NCI-H1694 treated with DMSO at 0.1 percent for 48 hours (cell line): ENCODE measurements at places on chromosomes 1 and 21.

DNA sequence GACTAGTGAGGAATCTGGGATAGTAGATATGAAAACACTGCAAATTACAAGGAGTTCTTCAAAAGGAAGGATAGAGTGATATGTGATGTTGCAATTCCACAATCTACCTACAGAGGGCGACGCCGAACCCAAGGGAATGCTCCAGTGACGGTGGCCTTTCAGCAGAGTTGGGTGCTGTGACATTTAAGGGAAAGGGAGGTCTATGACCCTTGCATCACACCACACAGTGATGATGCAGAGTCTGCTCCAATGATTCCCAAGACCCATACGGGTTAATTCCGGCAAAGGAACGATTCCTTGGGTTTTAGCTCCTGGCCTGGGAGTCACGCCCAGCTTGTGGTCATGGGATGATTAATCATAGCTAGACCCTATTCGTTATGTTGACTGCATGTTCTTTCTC, 123.0 kb upstream of the IGSF21 start:
- peak; percentile 29 for DNase-seq

DNA sequence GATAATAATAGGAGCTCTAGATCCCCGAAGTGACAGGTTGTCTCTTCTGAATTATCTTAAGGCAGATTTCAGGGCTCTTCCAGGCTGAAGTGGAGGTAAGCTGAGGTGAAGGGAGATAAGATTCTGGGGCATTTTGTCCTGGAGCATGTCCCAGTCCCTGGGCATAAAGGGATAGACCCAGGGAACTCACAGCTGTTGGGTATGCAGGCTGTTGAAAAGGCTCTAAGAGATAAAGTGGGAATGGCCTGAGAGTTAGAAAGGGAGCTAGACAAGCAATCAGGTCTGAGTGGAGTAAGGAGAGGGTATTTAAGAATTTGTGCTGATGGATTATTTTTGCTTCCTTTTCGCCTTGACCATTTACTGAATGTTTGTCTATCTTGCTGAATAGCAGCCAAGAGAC, 123.7 kb downstream of the NOS1AP start:
- DNase-seq: no peak

DNA sequence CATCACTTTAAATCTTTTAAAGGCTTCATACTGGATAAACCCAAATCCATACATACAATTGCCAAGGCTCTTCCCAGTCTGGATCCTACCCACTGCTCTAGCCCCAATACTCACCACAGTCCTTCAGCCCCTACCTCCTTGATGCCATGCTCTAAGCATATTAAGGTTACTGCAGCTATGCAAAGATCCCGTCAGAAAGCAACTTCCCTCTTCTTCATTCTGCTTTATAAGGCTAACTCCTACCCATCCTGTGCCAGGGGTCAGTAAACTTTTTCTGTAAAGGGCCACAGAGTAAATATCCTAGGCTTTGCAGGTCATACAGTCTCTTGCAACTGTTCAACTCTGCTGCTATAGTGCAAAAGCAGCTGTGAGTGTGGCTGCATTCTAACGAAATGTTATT, 34.3 kb upstream of the MTF1 start:
- DNase-seq: no peak

DNA sequence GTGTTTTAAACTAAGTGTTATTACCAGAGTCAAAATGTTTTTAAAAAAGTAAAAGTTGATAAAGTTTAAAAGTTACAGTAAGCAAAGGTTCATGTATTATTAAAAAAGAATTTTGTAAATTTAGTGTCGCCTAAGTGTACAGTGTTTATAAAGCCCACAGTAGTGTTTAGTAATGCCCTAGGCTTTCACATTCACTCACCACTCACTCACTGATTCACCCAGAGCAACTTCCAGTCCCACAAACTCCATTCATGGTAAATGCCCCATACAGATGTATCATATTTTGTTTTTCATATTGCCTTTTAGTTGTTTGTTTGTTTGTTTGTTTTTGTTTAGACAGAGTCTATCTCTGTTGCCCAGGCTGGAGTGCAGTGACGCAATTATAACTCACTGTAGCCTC, 353.8 kb upstream of the PTBP2 start:
- DNase-seq: no peak

DNA sequence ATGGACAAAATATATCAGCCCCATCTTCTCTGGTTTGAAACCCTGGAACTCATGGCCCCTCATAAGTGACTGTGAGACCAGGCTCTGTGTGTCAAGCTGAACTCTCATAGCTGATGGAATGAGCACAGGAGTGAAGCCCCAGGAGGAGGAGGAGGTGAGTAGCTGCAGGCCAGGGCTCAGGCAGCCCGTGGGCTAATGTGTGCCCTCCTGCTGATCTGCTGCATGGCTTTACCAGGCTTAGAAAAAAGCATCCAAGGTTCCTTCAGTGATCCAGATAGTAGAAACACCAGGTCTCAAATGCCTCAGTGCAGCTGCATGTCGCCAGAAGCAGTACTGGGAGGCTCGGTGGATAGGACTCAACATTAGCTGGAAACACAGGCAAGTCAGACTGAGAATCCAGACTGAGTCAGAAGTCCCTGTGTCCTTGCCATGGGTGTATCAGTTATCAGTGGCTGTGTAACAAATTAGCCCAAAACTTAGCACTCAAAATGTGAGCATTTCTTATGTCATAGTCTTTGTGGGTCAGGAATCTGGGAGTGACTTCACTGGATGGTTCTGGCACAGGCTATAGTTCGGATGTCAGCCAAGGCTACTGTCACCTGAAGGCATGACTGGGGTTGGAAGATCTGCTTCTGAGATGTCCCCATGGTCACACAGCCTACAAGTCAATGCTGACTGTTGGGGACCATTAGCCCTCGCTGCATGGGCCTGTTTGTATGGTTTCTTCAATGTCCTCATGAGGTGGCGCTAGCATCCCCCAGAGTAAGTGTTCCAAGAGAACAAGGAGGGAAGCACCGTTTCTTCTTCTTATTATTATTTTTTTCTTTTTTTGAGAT, 255.4 kb upstream of the IRF2BP2 start:
- DNase-seq: no peak

DNA sequence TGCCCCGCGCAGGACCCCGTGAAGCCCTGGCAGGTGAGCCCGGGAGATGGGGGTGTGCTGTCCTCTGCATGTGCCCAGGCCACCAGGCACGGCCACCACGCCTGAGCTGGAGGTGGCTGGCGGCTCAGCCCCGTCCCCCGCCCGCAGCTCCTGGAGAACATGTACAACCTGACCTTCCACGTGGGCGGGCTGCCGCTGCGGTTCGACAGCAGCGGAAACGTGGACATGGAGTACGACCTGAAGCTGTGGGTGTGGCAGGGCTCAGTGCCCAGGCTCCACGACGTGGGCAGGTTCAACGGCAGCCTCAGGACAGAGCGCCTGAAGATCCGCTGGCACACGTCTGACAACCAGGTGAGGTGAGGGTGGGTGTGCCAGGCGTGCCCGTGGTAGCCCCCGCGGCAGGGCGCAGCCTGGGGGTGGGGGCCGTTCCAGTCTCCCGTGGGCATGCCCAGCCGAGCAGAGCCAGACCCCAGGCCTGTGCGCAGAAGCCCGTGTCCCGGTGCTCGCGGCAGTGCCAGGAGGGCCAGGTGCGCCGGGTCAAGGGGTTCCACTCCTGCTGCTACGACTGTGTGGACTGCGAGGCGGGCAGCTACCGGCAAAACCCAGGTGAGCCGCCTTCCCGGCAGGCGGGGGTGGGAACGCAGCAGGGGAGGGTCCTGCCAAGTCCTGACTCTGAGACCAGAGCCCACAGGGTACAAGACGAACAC, 1.8 kb downstream of the TAS1R3 start:
- no peak for DNase-seq

DNA sequence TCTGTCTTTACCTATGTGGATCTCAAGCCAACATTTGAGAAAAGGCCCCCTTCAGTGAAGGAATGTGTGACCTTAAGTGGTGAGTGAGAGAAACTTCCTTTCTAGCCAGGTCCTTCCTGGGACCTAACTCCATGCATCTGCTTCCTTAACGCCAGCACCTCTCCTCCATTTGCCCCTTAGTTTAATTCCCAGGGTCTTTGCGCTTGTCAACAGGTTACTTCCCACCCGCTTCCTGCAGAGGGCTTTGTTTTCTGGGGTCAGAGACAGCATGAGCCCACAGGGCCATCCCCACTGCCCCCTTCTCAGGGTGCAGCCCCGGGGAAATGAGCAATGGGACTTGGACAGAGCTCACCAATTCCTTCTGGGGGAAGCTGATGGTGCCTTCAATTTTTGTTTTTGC, 54.8 kb downstream of the EVA1C start:
- no peak for DNase-seq

DNA sequence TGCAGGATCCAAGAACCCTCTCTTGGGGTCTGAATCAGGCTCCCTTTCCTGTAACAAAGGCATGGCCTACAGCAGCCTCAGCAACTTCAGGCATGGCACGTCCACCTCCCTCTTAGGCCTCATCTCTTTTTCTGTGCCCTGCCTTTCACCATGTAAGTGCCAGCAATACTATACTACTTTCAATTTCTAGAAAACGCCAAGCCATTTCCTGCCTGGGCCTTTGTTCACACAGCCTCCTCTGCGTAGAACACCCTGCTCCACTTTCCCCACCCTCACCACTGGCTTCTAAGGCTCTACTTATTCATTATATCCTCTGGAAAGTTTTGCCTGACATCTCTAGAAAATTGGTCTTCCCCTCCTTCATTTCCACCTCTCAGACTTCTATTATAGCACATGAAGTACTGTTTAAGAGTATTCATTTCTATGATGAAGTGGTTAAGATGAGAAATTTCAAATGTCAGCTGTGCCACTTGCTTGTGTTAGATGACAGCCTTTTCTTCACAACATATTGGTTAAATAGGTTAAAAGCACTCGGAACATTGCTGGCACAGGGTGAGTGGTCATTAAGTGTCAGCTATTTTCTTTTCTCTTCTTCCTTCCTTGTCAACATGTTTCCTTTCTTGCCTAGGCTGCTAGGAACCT, 41.6 kb upstream of the VWA5B1 start:
- no peak for DNase-seq

DNA sequence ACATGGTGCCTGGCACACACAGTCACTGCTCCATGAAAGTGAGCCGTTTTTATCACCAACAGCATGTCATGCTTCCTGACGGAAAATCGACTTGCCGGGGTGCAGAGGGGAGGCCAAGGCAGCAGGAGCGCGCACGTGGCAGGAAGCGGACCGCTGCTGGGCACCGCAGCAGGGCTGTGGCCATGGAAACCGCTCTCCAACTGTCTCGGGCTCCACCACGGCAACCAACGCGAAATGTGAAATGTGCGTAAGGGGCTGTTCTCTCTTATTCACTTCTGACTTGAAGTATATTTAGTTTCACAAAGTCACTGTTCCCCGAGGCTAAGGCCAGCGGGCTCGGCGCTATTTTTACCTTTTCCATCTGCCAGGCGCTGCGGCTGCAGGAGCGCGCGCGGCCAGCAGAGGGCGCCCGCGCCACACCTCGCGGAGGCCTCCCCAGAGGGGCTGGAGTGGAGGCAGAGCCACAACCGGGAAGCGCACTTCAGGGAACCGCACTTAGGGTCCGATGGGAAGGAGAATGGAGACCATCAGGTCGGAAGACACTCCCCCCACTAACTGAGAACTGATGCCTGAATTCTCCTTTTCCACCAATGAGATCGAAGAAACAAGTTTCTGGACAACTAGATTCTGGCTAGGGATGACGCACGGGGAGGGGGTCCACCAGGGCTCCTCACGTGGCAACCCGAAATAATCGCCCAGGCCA, 19.7 kb downstream of the RCC2 start:
- DNase-seq: peak; percentile 37

DNA sequence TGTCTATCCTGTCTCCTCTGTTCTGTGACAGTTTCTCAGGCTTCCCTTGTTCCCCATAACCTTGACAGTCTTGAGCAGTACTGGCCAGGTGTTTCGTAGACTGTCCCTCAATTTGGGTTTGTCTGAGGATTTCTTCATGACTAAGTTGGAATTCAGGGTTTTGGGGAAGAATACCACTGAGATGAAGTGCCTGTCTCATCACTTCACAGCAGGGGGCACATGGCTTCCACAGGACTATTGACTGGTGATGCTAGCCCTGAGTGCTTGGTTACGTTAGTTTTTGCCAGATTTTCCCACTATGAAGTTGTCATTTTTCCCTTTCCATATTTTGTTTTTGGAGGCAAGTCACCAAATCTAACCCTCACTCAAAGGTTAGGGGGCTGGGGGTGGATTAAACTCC, 45.7 kb downstream of the CDCP2 start:
- no peak for DNase-seq

DNA sequence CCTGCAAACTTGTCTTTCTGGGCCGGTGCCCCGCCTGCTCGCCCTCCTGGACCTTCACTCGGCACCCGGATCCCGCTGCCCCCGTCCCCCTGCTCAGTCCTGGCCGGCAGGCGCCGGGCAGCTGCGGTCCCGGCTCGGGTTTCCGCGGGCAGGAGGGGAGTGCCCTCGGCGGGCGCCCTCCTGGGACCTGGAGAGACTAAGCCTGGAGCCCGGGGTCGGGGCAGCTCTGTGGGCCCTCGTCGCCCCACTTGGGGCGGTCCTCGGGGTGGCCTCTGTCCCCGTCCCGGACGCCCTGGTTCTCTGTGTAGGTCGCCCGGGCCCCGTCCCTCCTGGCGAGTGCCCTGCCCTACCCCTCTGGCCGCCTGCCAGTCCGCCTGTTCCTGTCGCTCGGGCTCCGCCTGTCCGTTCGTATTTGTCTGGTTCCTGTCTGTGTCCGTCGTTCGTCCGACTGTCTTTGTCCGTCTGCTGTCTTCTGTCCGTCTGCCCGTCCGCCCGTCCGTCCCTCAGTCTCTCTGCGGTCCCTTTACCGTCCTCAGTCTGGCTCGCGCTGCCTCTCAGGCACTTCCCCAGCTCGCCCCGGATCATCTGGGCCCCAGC, 490 bp downstream of the SERINC2 start:
- DNase-seq: no peak

DNA sequence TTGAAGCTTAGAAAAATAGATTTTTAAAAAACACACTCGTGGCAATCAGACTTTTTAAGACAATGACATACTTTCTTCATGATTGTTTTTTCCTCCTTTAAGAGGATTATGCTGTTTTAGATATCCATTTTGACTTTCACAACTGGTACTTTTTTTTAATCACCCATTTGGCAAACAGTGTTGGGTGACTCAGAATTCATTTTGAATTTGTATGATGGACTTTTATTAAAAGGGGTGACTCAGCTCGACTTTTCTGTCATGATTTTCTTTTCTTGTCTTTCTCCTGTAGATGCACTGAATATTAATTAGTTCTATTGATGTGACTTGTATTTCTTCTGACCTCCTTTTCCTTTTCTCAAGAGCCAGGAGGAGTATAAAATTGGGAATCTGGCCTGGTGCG, 44.7 kb downstream of the FMN2 start:
- no peak for DNase-seq

DNA sequence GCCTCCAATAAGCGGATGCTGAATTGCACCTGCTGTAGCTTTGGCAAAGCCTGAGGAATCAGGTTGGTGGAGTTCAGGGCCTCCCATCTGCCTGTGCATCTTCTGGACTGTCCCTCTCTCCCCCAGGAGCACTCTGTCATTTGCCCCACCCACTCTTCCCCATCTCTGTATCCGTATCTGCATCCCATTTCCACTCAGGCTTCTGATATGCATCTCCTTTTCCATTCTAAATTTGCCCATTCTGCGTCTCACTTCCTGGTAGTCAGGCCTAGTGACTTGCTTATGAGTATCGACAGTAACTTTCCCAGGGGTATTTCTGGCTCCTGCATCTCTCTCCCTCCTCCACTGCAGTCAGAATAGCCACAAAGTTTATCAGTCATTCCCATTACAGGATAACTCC, 15.6 kb downstream of the MR1 start:
- DNase-seq: no peak
